RPMI8226 (cell line): ENCODE measurements at places on chromosomes 3 and 15.

DNA sequence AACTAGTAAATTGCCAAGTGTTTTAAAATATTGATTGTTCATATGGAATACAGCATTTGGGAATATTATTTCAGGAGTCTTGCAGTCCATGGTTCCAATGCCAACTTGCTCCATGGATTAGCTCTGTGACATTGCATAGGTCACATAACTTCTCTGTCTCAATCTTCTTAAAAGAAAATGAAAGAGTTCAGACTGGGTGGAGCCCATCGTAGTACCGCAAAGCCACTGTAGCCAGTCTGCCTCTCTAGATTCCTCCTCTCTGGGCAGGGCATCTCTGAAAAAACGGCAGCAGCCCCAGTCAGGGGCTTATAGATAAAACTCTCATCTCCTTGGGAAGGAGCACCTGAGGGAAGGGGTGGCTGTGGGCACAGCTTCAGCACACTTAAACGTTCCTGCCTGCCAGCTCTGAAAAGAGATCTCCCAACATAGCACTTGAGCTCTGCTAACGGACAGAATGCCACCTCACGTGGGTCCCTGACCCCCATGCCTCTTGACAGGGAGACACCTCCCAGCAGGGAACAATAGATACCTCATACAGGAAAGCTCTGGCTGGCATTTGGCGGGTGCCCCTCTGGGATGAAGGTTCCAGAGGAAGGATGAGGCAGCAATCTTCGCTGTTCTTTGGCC lies 168.8 kb upstream of the CNTN4 start:
- DNase-seq, result no peak

GRCh38 chr3:40055361-40055760 lies 246.0 kb downstream of the MYRIP start:
- no peak for DNase-seq

GRCh38 chr3:16060358-16060852 lies 114.1 kb upstream of the GALNT15 start:
- DNase-seq, result no peak

GRCh38 chr3:147963711-147964110 lies 554.5 kb downstream of the ZIC1 start:
- no peak for DNase-seq

- no peak for DNase-seq
Observed at GRCh38 chr15:79332824-79333510, 22.1 kb downstream of the TMED3 start.

DNA sequence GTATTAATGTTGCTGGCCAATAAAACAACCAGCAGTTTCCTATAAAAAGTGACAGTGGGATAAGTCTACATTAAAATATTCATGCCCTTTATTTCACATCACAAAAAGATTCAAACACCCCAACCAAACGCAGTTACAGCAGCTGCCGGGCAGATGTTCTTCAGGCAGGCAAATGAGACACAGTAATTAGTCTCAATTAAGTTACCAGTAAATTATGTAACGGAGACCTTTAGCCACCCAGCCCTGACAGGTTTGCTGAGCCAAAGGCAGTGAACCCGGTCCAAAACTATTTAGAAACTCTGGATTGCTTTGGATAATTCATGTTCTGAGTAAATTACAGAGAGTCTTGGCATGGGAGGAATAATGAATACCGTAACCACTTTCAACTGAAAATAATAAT lies 289.2 kb upstream of the LYSMD4 start:
- DNase-seq, result no peak

GRCh38 chr3:11312166-11312565 lies 40.0 kb downstream of the ATG7 start:
- no peak for DNase-seq

DNA sequence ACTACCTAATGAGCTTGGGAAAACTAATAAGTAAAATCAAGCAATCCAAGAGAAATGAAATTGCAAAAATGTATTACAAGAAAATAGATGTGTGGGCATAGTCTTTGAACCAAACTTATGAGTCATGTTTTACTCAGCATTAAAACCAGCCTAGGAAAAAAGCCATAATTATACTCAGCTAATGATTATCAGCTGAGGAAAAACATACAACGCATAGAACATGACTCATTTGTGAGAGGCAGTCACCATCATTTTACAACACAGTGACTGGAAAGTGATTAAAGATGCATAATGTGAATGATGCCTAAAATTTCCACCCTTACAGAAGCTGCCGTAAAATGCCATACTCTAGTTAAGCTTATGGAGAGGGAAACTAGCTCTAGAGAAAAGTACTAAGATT lies 238.0 kb upstream of the EOMES start:
- DNase-seq, result no peak

DNA sequence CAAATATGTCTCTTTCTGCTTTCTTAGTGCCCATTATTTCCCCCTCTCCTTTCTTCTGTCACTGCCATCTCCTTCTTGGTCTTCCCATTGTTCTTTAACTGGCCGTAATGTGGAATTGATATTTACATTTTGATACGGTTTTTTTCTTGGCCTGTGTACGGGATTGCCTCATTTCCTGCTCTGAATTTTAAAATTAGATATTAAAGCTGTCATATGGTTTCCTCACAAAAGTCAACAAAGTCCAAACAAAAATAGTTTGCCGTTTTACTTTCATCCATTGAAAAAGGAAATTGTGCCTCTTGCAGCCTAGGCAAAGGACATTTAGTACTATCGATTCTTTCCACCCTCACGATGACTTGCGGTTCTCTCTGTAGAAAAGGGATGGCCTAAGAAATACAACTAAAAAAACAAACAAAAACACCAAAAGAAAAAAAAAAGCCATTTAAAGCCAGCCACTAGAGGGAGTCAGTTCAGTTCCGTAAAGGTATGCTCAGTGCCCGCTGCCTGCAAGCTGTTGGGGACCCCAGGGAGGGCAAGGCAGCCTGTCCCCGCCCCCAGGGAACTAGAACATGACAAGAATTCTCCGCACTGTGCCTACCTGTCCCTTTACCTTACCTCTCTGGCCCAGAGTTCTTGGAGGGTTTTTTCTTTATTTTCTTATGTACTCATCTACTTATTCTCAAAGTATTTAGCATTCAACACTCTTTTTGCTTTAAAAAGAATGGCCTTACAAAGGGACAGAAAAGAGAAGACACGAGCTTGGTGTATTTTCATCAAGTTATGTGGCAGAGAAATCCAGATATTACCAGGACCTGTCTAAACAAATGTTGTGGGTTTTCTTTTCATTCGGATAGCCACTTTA lies 30.0 kb upstream of the NR2E3 start:
- peak; percentile 76 for DNase-seq

DNA sequence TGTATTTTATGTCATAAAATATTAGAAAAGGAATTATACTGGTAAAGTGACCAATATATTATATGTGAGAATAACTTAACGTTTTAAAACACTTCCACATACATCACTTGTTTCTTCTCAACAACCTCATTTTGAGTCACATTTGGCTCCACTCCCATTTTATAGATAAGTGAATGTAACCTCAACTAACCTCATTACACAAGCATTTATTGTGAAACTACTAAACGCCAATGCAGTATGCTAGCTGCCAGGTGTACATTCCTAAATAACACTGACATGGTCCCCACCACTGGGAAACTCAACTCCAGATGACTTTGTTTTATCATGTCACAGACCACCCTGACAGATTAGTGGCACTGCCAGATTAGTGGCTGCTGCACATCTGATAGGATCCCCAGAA lies 249.7 kb upstream of the CNTN4 start:
- no peak for DNase-seq

- DNase-seq, result no peak
Observed at GRCh38 chr3:138210528-138210927, 23.4 kb downstream of the ARMC8 start.

DNA sequence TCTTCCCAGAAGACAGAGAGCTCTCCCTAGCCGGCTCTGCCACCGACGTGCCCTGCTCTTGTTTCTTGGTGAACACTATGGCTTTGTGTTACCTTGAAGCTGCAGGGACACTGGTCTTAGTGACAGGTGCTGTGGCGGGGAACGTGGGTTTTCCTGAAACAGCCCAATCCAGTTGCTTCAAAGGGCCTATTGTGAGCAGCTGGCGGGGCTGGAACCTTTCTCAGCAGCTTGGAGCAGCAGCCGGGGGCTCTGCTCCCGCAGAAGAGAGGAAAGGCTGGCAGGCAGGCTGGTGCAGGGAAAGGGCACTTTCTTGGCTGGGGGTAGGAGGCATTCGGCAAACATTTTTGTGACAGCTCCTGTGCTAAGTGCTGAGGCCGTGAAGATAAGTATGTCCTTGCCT lies 12.8 kb downstream of the MYZAP start:
- DNase-seq, result no peak

DNA sequence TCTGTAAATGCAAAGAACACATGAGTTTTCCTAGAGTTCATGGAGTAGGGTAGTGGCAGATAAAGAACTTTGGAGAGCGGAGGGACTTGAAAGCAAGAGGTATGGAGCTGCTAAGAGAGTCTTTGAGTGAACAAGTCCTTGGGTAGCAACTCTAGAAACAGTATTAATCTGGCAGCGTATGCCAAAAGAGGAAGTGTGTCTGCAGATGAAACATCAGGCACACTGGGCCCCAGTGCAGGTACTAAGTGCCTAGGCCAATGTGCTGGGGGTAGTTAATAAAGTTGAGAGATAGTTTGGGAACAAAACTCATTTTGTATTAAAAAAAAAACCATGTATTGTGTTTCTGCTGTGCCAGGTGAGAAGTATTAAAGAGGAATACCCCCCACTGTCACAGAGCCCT lies 223.0 kb upstream of the STRIT1 start:
- no peak for DNase-seq

DNA sequence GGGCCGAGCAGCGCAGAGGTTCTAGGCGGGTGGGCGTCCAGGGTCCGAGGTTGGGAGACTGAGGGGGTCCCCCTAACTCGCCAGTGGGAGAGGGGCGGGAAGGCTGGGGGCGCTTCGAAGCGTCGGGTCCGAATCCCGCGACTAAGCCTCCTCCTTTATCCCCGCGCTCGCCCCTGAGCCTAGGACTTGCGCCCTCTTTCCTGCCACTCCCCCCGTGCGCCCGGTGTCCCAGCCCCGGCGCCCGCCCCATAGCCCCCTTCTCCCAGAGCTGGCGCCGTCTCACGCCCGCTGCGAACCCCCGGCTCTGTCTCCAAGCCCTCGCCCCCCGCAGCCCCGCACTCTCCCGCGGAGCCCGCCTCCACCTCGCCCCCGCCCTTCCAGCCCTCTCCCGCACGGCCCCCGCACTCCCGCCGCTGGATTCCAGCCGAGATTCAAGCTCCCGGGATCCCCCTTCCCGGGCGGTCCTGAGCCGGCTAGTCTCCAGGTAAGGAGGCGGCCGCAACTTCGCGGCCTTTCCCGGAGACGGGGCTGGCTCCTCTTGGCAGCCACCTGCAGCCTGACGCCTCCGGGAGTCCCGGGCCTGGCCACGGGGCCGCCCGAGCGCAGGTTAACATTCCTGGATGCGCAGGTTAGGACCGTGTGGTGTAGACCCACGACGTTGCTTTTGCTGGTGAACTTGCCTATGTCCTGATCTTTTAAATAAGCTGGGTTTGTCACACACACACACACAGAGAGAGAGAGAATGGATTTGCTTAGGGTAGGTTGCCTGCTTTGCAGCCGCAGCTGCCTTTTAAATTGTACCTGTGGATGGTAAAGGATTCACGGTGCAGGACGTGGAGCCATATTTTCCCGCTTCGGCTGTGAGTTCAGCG lies 563 bp downstream of the PXYLP1 start:
- peak; percentile 46 for DNase-seq

GRCh38 chr3:159114582-159114981 lies 312.7 kb downstream of the MFSD1 start:
- DNase-seq, result no peak

- DNase-seq, result no peak
Observed at GRCh38 chr3:56323986-56324420, 144.3 kb downstream of the ERC2 start.

DNA sequence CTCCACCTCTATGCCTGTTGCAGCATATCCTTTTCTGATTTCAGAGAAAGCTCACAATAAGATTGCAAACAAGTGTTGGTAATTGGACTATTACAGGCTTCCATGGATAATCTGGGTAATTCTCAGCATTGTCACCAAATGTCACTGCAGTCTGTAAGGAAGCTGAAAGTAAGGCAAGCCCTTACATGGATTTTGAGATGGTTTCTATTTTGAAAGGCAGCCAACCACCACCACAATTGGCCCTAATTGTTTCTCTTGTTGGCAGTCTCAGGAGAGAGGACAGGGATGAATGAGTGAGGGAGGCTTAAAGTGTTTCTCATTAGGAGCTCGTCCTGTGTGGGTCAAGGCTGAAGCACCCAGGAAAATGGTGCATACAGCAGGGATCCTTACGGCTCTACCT lies 879.9 kb downstream of the TUSC7 start:
- peak; percentile 67 for DNase-seq

DNA sequence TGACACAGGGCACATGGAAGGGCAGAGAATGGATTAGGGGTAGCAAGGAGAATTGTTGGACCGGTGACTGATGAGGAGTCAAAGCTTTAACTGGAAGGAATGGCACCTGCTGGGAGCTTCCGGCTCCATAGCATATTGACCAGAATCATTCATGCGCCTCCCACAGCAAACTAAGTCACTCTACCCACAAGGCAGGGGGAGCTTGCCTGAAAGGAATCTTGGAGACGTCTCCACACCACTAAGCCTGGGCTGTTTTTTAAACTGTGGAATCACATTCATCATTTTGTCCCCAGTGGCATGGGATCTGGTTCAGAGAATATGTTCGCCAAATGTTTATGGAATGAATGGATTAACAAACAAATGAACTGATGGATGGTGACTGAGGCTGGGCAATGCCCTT lies 57.0 kb upstream of the ITGA11 start:
- DNase-seq, result no peak

DNA sequence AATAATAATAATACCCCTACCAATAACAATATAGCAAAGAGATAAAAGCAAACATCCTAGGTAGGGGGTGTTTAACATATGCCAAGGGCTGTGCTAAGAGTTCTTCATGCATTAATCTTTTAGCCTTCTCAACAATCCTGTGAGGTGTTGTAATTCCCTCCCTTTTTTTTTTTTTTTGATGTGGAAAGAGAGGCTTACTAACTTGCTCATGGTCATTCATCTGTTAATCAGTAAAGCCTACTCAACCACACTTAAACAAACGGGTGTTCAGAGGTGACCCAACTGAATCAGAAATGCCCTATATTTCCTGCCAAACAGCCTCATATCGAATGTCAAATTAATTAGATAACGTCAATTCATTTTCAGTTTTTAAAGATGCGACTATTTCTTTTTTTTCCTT lies 232.1 kb downstream of the CTNNB1 start:
- DNase-seq, result no peak

DNA sequence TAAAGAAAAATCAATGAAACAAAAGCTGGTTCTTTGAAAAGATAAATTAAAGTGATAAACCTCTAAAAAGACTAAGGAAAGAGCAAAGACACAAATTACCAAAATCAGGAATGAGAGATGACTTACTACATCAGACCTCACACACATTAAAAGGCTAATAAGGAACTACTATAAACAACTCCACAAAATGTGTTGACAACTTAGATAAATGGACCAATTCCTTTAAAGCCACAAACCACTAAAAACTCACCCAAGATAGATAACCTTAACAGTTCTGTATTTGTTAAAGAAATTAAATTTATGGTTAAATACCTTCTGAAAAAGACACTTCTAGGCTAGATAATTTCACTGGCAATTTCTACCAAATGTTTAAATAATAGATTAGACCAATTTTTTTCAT lies 170.4 kb downstream of the SMAD6 start:
- no peak for DNase-seq
